Hematopoietic multipotent progenitor cell treated with erythropoietin and hydrocortisone succinate and interleukin-3 and kit ligand, for 15 days (in vitro differentiated cells): ENCODE measurements at places on chromosomes 7 and 10.

GRCh38 chr7:151251689-151252560 lies 3.4 kb upstream of the SMARCD3 start:
- no peak for DNase-seq

GRCh38 chr7:98303906-98304305 lies 22.4 kb downstream of the BRI3 start:
- DNase-seq, result no peak

DNA sequence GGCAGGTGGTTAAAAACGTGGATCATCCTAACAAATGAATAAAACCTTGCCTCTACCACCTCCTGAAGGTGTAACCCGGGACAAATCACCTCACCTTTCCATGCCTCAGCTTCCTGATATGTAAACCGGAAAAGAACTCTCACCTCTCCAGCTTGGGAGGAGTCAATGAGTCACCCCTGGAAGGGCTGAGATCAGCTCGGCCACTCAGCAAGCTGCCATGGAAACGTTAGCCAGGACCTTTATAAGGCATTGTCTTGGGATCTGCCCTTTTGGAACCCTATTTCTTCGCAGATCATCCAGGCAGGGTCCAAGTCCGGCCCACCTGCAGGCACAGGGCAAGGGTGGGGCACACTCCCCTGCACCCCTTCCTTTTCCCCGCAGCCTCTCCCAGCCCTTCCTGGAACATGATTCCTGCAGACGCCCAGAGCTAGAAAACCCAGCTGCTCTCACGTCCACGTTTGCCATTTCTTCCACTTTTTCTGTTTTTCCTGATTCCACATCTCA lies 81.6 kb upstream of the PFKP start:
- DNase-seq, result no peak

GRCh38 chr10:5975641-5976473 lies 1.5 kb downstream of the IL15RA start:
- DNase-seq, result peak; percentile 60

- no peak for DNase-seq
These were observed 806.1 kb downstream of the DNAJB9 start for GRCh38 chr7:109375823-109376222.

DNA sequence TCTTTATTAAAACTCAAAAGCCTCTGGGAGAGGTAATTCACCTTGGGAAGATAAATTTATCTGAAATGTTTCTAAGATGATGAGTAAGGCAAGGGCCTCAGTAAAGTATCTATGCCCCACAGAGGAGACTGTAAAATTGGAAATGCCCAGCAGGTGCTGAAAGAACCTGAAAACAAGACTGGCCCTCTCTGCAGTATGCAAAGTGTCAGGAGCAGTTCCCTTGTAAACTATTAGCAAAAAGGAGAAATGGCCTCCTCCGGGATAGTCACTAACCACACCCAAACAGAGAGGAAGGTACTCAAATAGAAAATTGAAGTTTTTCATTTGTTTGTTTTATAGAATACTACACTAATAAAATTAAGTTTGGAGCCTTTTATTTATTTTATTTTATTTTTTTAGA lies 81.2 kb downstream of the FZD1 start:
- DNase-seq, result no peak

GRCh38 chr10:130492266-130492934 lies 356.2 kb downstream of the GLRX3 start:
- DNase-seq, result no peak

DNA sequence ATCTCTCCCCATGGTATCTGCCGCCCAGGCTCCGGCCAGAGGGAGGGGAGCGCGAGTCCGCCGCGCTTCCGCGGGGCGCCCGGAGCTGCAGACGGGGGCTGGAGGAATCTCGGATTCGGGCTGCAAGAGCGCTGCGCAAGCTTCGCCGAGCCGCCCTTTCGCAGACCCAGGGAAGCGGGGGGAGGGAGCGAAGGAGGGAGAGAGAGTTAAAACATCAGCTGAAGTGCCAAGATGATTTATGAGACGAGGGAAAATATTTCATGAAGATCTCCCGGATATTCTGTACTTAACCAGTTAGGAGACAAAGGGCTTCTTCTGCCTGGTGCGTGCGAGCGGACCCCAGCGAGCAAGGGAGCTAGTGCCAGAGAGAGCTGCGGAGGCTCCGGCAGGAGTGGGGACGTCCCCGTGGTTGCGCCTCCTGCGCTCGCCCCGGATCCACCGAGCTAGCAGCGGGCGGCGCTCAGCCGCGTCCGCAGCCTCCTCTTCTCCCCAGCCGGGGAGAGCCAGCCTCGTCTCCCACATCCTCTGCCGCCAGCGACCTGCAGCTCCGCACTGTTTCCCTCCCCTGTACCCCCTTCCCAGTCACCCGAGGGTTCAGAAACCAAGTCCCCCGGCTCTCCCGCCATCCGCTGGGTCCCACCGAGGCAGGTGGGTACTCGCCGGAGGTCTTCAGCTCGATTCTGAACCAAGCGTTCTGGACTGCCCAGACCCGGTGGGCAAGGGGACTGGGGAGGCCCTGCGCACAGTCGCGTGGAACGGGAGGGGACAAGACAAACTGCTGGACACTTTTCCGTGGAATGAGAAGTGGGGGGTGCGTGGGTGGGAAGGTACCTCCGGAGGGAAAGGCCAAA lies 1.0 kb upstream of the PAX2 start:
- DNase-seq, result no peak

GRCh38 chr10:44382131-44382858 lies 2.6 kb downstream of the CXCL12 start:
- no peak for DNase-seq
